ENCODE measurements at places on chromosomes 2 and 18.

GRCh38 chr2:130834931-130835765 lies 1.6 kb upstream of the ARHGEF4 start:
- no peak for DNase-seq

DNA sequence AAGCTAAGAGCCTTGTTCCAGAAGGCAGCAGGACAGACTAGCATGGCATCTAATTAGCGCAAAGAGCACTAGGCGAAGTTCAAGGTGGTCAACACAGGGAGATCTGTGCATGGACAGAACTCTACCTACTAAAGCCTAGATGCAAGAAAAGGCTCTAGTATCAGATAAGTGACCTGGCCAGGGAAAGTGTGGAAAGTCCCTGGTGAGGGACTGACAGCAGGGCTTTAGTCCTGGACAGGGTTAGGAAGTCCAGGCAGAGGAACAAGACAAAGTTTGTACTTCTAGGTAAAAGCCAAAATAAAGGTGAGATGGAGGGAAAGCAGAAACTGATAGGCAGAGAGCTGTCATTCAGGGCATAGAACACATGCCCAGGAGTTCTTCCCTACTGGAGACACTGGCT lies 45.0 kb upstream of the PCBP1 start:
- DNase-seq, result no peak

GRCh38 chr2:170533156-170533555 lies 182.0 kb upstream of the SP5 start:
- DNase-seq, result no peak

DNA sequence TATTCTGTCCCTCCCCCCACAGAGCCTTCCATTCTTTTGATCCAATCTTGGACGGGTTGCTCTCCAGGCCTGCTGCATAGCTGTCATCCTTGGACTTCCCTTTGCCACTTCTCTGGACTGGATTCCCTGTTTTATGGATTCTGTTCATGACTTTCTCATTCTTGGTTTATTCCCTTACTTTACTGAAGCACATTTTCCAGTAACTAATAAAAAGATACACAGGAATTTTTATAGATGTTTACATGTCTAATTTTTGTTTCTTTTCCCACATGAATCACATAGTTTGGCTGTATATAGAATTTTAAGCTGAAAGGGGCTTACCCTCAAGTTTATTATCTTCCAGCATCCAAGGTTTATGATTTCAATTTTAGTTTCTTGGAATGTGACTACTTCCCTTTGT lies 37.9 kb downstream of the GDF7 start:
- no peak for DNase-seq

DNA sequence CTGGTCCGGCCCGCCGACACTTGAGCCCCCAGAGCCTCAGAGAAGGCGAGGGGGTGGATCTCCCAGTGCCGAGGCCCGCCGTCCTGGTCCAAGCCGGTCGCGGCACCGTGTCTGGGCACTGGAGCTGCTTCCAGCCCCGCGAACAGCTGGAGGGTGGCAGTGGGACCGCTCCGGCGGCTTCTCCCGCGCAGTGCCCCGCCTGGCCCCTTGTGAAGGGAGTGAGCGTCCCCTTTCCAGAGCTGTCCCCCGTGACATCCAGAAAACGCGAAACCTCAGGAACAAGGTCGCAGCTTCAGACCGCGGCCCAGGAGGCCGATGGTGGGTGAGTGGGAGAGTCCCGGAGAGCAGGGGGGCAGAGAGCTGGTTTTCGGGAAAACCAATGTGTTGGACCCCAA lies 579 bp upstream of the EMX1 start:
- no peak for DNase-seq

DNA sequence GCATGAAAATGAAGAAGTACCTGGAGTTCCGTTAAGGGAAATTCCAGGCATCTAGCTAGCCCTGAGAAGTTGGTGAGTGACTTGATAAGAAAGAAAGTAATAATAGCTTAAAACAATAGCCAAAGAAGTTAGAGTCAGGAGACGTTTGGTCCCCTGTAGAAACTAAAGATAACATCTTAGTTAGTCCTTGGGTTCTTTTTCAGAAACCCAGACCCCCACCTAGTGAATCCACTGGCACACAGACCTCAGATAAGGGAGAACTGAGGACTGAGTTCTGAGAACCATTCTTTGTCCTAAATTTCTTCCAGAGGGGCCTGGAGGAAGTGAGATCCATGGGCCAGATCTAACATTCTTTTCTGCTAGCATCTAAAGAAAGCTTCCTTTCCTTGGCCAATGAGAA lies 335.4 kb downstream of the SLC4A3 start:
- no peak for DNase-seq

DNA sequence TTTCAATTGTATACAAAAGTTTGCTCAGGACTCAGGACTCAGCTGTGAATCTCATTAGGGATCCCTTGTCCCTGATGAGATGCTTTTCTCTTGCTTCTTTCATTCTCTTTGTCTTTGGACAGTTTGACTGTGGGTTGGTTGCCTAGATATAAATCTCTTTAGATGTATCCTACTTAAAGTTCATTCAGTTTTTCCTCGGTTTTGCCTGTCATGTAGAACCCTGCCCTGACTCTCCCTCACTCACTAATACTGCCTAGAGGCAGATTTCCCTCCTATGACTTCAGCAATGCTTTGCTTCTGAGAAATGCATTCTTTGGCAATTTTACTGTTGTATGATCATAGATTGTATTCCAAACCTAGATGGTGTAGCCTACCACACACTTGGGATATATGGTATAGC lies 421.4 kb upstream of the TCF4 start:
- DNase-seq, result no peak

DNA sequence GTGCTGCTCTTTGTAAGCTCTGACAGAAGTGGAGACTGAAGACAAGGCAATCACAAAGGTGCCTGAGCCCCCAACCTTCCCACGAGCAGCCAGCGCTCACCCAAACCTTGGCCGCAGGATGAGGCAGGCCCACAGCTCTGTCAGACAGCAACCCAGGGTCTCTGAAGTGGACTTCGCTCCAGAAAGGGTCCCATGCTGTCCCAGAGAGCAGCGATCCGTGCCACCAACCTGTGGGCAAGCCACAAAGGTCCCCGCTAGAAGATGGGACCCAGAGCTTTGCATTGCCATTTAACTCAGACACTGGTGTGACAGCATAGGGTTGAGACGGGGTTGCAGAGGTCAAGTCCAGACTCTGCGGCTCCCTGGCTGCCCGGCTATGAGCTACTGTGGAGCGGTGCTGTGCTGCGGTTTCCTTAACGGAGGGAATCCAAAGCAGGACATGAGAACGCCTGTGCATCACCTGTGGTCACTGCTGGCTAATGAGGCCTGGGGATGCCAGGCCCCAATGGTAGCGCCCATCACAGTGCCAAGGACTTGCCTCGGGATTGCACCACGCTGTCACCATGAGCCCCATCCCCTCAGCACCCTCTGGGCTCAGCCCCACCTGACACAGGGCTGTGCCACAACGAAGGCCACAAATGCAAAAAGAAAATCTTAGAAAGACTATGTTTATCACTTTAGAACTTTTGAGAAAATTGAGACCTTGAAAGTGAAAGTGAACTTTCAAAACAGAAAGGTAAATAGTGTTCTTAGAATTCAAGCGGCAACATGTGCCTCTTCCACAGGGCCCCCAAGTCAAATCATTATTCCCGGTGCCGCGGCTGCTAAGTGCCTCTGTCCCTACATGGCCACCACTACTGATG lies 103.4 kb downstream of the HDAC4 start:
- peak; percentile 31 for DNase-seq

GRCh38 chr2:109069331-109070194 lies 59.4 kb upstream of the SH3RF3 start:
- DNase-seq, result no peak

GRCh38 chr18:47389210-47389609 lies 137.8 kb upstream of the SKOR2 start:
- no peak for DNase-seq

GRCh38 chr2:70086838-70087701 lies at the start of gene PCBP1:
Gene PCBP1 (plus strand): TSS chr2:70087477. CDS start chr2:70087744, 267 bp downstream.
- peak; percentile 99 for DNase-seq

DNA sequence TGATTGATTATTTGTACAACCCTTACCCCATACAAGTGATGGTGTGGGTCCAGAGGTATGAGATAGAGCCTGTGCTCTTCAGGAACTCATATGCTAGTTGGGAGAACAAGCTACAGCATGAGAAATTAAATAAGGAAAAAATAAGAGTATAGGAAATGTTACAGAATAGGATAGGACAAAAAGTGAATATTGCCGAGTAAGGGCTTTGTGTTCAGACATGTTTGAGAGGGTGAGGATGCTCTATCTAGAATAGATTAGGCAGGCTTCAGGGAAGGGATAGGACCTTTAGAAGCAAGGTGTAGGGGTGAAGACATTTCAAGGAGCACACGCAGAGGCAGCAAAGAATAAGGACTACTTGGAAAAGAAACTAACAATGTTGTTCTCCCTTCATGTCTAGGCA lies 17.8 kb downstream of the CCDC150 start:
- no peak for DNase-seq

DNA sequence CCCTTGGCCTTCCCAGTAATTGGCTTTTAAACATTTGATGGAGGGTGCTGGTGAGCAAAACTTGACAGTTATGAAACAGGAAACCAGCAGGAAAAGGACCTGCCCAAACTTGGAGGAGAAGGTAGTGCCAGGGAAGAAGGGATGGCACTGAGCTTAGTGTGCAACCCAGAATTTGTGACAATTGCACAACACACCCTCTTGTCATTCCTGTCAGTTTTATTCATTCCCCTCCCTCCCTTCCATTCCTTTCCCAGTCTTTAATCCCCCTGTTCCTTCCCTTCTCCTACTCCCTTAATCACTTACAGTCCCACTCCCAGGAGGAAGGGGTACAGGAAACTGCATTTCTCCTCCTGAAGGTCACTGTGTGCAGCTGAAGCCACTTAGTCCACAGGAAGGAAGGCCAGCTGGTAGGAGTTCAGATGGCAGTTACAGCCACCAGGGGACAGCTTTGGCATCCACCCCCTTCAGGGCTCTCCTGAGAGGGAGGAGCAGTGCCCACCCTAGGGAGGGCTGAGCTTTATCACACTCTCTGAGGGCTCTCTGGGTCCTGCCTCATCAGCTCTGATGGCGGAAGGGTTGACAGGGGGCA lies 24.0 kb upstream of the SIGLEC15 start:
- DNase-seq, result no peak

DNA sequence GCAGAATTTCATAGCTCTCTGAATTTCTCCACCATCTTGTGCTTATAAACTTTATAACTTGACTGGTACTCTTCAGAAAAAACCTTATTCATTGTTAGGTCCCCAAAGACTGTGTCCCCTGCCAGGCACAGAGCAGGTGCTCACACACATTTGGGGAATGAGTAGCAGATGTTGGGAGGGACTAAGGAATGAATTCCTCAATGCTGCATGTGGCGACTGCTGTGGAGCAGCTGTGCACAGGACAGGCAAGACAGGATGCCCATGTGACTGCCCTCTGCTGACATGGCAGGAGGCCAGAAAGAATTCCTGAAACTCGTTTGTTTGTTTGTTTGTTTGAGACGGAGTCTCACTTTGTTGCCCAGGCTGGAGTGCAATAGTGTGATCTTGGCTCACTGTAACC lies 122.3 kb upstream of the ITGA6 start:
- no peak for DNase-seq

DNA sequence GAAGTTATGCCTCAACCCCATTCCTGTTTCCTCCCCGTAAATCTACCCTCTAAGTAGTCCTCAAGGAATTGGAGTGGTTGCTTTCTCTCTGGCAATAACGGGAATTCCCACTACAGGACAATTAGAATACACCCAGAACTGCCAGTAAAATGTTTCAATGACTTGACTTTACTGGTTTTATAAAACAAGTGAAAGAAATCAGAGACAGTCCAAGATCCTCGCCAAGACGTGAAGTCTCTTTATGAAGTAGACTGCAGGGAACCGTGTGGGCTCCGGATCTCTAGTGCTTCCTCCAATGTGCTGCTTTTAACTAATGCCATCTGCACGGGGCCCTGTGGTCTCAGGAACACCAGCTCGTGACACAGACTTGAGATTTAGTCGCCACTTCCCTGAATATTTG lies 101.4 kb downstream of the CPO start:
- no peak for DNase-seq

GRCh38 chr2:26672112-26672817 lies 20.3 kb upstream of the KCNK3 start:
- DNase-seq, result no peak

GRCh38 chr2:180730976-180731375 lies 249.4 kb upstream of the UBE2E3 start:
- DNase-seq, result no peak
